B cell (primary cell): ENCODE measurements at places on chromosomes 1 and 21. TPM values are rescaled to one million over a fixed set of nuclear protein-coding genes. Genes with fewer than 3 reads are reported as not detected.

VANGL1 gene
- 0.21 and 0.35 TPM in 2 replicates for polyA plus RNA-seq

C1orf216 gene
- 2.2 and 2.6 TPM in 2 replicates for polyA plus RNA-seq

RGS18 gene
- polyA plus RNA-seq = 0.09 and 0.71 TPM in 2 replicates

SPRR2E gene
- not detected in 2 replicates for polyA plus RNA-seq

CELA3B gene
- not detected in 2 replicates for polyA plus RNA-seq

ASCL5 gene
- polyA plus RNA-seq = not detected in 2 replicates

OPTC gene
- polyA plus RNA-seq = not detected in 2 replicates

GRCh38 chr1:247840818-247841217 lies 878 bp downstream of the OR11L1 start:
- no peaks in the 10 kb centered on the region for H3K27me3 ChIP-seq
- DNase-seq = no peak

GRCh38 chr1:167439301-167439988 lies 78.9 kb downstream of the CD247 start:
- H3K27ac ChIP-seq = no peak overlapping the region
- H3K4me3 ChIP-seq = peak overlapping the region; percentile 7
- no peaks in the 10 kb centered on the region for H3K36me3 ChIP-seq
- H3K4me1 ChIP-seq = peaks cover 21% of the 10 kb centered on the region

DNA sequence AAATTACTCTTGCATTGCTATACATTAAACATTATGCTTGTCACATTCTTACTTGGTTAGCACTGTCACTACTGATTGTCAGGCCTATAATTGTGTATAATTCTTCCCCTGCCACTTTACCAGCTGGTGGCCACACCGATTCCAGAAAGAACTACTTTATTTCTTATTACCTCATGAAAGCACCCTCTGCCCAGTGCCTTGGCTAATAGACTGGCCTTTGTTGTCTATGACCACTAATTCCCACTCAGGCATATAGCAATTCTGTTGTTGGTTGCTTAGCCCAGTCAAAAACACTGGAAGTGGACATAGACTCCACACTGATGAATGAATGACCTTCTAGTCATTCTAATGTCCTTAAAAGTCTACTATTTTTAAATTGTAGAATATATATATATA lies 35.6 kb downstream of the MRPL39 start:
- no peaks in the 10 kb centered on the region for H3K36me3 ChIP-seq
- no peak for DNase-seq
- peaks cover 43% of the 10 kb centered on the region for H3K4me1 ChIP-seq
- H3K4me3 ChIP-seq = no peak overlapping the region
- no peaks in the 10 kb centered on the region for H3K27me3 ChIP-seq

GRCh38 chr1:212542761-212543187 lies 65.8 kb upstream of the ATF3 start:
- H3K27me3 ChIP-seq = no peaks in the 10 kb centered on the region
- peak overlapping the region; percentile 21 for H3K27ac ChIP-seq
- no peaks in the 10 kb centered on the region for H3K36me3 ChIP-seq
- no peak overlapping the region for H3K4me3 ChIP-seq
- H3K4me1 ChIP-seq = peaks cover 9% of the 10 kb centered on the region
- DNase-seq = peak; percentile 57

- no peaks in the 10 kb centered on the region for H3K36me3 ChIP-seq
- H3K4me1 ChIP-seq = peaks cover 5% of the 10 kb centered on the region
These were observed 5.3 kb upstream of the GPR88 start for GRCh38 chr1:100532645-100533044.

DNA sequence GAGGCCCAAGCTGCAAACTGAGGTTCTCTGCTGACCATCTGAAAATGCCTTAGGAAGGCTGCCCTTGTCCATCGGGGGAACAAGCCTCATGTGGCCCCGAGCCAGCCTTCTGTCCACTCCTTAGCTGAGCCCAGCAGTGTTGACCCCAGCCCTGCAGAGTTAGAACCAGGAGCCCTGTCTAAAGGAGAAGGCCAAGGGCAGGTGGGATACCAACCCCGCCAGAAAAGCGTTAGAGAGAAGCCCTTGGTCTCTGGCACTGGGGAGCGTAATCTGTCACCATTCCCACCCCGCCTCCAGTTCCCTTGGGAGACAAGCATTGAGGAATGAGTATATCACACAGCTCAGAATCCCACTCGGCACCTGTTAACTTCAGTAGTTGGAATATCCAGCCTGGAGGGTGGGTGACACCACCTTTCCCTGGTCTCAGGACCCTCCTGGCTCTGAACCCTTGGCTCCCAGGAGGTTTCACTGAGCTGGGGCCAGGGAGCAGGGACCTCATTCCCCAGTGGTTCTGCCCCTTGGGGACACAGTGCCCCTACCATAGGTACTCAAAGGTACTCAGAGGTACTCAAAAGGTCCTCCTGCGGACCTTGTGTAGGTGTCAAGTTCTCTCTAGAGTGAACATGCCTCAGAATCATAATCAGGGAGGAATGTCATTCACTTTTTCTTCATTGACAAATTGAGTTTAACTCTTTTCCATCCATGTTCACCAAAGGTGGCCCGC lies 16.4 kb downstream of the ETS2 start:
- no peaks in the 10 kb centered on the region for H3K27me3 ChIP-seq
- H3K4me1 ChIP-seq = no peaks in the 10 kb centered on the region
- DNase-seq = no peak
- H3K4me3 ChIP-seq = no peak overlapping the region
- H3K36me3 ChIP-seq = peaks cover 12% of the 10 kb centered on the region
- H3K27ac ChIP-seq = no peak overlapping the region

DNA sequence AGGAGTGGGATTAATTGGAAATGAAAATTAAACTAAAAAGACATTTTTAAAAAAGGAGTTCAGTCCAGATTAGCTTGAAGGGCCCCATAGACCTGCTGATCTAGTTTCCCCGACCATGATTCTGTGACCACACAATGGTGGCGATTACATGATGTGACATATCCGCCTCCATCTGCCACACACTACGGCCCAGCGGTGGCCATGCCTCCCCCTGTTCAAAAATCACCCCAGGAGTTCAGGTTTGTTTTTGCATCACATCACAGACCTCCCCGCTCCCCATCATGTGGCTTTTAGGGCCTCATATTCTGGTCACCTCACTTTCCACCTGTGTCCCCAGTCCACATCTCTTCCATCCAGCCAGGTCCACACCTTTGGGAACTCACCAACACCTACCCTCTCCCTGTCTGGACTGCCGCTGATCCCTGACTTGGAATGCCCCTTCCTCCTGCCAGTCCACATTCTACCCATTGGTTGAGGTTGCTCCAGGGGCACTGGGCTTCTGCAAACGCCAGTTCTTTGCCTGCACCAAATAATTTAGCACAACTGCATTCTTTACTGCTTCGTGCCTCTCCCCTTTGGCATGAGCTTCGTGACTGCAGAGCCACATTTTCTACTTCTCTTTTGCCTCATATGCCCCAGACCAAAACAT lies 38.9 kb downstream of the CD247 start:
- no peak overlapping the region for H3K4me3 ChIP-seq
- no peak overlapping the region for H3K27ac ChIP-seq
- peaks cover 15% of the 10 kb centered on the region for H3K27me3 ChIP-seq
- H3K36me3 ChIP-seq = no peaks in the 10 kb centered on the region
- no peak for DNase-seq

GRCh38 chr1:227010645-227011044 lies 70.6 kb downstream of the COQ8A start:
- H3K4me1 ChIP-seq = no peaks in the 10 kb centered on the region
- H3K4me3 ChIP-seq = no peak overlapping the region
- no peaks in the 10 kb centered on the region for H3K27me3 ChIP-seq

GRCh38 chr1:175003521-175003920 lies 3.8 kb downstream of the CACYBP start:
- H3K27ac ChIP-seq = peak overlapping the region; percentile 32
- peaks cover 16% of the 10 kb centered on the region for H3K4me1 ChIP-seq
- no peak for DNase-seq
- H3K36me3 ChIP-seq = peaks cover 33% of the 10 kb centered on the region
- H3K27me3 ChIP-seq = no peaks in the 10 kb centered on the region

- DNase-seq = no peak
- no peaks in the 10 kb centered on the region for H3K36me3 ChIP-seq
- no peaks in the 10 kb centered on the region for H3K4me1 ChIP-seq
- no peak overlapping the region for H3K27ac ChIP-seq
- H3K4me3 ChIP-seq = no peak overlapping the region
These were observed 66.9 kb upstream of the ATP1A1 start for GRCh38 chr1:116306102-116306501.

DNA sequence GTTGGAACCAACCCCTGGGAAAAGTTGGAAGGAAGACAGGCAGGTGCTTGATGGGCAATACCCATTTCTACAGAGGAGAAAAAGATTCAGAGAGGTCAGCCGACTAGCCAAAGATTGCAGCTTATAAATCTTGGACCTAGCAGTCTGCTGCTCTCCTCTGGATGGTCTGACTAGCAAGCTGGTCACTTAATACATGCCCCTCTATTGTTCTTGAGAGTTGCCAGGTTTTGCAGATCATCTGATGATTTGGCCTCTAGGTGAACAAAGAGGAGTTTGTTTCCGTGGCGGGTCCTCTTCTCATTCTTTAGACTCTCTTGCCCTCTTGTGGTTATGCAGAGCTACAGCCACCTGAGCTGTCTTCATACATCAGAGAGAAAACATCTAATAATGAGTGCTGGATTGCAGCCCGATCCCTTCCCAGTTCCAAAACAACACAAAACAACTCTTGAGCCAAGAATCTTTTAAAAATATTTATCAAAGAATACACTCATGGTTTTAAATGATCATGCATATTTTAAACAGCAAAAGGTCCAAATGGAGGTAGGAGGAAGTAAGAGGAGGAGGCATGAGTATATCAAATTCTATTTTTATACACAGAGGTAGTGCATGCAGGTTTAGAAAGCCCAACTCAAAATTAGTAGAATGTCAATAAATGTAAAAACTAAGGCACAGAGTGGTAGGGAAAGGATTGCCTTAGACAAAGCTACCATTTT lies 115.7 kb downstream of the SLC30A10 start:
- H3K27me3 ChIP-seq = no peaks in the 10 kb centered on the region
- peak; percentile 31 for DNase-seq
- no peak overlapping the region for H3K27ac ChIP-seq

DNA sequence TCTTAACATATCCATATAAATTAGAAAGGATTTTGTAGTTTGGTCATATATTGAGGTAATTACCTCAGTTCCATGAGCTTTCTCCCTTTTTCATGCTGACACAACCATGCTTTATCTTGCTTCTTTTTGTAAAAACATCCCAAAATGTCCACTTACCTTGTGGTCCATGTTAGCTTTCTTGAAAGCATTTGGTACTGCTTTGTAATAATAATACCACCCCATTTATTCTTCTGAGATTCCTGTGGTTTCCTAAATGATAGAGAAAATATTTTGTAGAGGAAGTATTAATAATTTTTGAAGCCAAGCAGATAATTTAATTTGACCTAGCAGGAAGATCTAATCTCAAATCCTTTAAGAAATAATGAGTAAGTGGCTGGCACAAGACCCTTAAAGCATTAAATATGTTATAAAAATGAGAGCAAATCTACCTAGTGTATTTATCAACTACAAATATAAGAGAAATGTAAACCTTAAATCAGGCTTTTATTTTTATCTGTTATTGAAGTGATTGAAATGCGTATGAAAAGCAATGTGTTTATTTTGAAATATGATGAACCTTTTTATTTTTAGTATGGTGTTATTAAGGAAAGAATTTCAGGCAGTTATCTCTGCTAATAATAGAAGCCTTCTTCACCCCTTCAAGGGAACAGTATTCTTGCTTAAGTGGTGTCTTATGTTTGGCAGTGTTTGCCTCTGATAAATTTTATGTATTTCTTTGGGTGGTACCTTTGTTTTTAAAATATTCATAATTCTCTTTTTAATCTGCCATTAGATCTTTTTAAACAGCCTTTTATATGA lies 9.2 kb downstream of the PRKAA2 start:
- no peak overlapping the region for H3K27ac ChIP-seq
- H3K4me3 ChIP-seq = no peak overlapping the region
- DNase-seq = no peak
- no peaks in the 10 kb centered on the region for H3K4me1 ChIP-seq
- no peaks in the 10 kb centered on the region for H3K36me3 ChIP-seq

GRCh38 chr1:54312796-54313316 lies 93.3 kb downstream of the SSBP3 start:
- no peaks in the 10 kb centered on the region for H3K36me3 ChIP-seq
- H3K4me3 ChIP-seq = no peak overlapping the region
- H3K4me1 ChIP-seq = no peaks in the 10 kb centered on the region
- no peak for DNase-seq

- no peak overlapping the region for H3K4me3 ChIP-seq
- H3K27ac ChIP-seq = no peak overlapping the region
- DNase-seq = no peak
- H3K4me1 ChIP-seq = no peaks in the 10 kb centered on the region
These were observed 470.4 kb upstream of the USP24 start for GRCh38 chr1:55685560-55685959.
